Stimulated activated CD8-positive, alpha-beta memory T cell treated with anti-CD3 and anti-CD28 coated beads, Interleukin-7, amount 100 ng/mL, for 24 hours (primary cell): ENCODE measurements at places on chromosomes 6 and 20.

- DNase-seq = no peak
These were observed 22.2 kb upstream of the ATXN1 start for GRCh38 chr6:16783509-16783908.

- no peak for DNase-seq
These were observed 119.4 kb upstream of the GJE1 start for GRCh38 chr6:142013287-142013686.

DNA sequence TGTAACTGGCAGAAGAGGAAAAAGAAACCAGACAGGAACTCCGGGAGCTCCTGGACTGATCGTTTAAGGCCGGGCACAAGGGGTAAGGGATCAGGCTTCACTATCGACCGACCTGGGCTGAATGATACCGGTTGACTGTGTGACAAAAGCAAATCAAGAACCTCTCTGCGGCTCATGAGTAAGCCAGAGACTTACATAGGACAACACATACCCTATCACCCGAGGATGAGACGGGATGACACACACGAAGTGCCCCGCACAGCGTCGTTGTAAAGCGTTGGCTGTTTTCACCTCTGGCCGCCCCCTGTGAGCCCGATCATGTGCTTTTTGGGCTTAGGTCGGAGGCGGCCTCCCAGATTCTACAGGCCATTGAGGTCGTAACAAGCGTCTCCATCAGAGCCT is 695 bp upstream of the TGIF2 start:
- DNase-seq = no peak

GRCh38 chr6:56021943-56022342 is 146.6 kb upstream of the BMP5 start:
- DNase-seq = no peak

DNA sequence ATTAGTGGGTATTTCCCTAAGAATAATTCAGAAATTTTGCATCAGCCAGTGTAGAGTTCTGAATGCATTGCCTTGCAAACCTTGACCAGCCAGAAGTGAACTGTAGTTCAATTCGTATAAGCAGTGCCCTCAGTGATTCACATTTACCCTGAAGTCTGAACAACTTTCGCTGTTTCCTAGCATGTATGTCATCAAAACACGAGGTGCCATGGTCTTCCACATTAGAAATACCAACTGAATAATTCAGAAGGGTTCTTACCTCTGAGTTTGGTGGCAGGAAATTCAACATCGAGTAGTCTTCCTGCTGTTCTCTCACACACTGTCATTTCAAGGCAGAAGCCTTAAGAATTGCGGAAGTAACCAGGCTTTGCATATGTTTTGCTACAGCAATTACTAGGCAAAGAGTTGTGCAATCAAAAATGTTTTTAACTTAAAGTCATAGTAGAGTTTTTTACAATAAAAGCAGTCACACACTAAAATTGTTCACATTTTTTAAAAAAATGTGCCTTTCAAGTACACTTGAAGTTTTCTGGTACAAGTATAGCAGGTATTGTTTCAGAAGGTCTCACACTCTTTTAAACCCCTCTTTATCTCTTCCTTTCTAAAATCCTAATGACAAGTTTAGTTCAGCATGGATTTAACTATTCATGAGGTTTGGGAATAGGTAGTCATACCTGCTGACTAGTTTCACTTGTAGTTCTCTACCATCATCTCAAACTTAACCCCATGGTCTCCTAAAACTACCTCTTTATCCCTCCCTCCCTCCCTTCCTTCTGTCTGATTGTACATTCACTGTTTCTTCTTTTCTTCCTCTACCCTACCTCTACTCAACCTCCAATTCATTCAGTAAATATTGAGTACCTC is 118.3 kb downstream of the STXBP5 start:
- DNase-seq = no peak

DNA sequence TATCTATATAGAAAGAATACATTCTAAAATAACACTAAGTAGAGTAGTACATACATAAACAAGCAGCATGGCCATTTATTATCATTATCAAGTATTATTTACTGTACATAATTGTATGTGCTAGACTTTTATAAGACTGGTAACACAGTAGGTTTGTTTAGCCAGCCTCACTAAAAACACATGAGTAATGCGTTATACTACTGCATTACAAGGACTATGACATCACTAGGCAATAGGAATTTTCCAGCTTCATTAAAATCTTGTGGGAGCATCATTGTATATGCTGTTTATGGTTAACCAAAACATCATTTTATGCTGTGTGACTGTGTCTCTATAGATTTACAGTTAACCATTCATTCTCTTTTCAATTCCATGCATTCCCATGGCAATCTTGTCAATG is 131.7 kb upstream of the HDGFL1 start:
- no peak for DNase-seq

- no peak for DNase-seq
These were observed 777 bp downstream of the SRSF6 start for GRCh38 chr20:43458422-43458924.

- peak; percentile 9 for DNase-seq
These were observed 593 bp downstream of the MMP24 start for GRCh38 chr20:35226884-35227681.

GRCh38 chr20:62632575-62633090 is 9.7 kb upstream of the SLCO4A1 start:
- DNase-seq = no peak

- no peak for DNase-seq
These were observed 213.5 kb upstream of the SULF2 start for GRCh38 chr20:47998736-47999135.

DNA sequence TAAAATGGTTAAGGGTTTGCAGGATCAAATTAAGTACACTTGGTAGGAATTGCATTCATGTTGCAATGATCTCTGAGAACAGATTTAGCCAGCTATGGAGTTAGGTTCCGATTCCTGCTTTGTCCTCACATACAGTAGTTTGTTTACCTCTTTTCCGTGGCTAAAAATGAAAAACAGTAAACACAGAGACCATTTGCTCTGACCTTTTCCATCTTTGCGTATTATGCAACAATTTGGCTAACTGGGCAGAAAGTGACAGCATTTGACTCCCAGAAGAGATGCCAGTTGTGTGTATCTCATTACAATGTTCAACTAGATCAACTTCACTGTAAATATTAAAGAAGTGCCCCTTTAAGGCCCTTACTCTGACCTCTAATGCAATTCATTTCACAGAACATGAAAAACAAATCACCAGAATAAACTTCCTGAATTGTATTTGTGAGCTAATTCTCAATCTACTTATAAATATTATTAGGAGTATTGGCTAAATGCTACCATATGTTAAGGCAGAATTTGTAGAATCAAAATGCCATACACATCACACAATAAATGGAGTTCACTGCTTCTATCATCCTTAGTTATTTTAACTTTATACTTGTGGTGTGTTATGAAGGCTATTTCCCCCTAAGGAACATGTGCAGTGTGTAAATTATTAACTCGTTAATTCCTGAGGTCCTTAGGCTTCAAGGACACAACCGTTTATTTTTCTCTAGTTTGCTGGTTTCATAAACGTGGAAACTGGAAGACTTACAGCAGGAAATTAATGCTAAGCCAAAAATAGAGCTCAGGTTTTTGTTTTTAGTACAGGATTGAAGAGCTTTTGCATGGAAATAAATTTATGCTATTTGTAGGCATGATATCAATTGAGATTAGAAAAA is 380.7 kb upstream of the CITED2 start:
- no peak for DNase-seq

DNA sequence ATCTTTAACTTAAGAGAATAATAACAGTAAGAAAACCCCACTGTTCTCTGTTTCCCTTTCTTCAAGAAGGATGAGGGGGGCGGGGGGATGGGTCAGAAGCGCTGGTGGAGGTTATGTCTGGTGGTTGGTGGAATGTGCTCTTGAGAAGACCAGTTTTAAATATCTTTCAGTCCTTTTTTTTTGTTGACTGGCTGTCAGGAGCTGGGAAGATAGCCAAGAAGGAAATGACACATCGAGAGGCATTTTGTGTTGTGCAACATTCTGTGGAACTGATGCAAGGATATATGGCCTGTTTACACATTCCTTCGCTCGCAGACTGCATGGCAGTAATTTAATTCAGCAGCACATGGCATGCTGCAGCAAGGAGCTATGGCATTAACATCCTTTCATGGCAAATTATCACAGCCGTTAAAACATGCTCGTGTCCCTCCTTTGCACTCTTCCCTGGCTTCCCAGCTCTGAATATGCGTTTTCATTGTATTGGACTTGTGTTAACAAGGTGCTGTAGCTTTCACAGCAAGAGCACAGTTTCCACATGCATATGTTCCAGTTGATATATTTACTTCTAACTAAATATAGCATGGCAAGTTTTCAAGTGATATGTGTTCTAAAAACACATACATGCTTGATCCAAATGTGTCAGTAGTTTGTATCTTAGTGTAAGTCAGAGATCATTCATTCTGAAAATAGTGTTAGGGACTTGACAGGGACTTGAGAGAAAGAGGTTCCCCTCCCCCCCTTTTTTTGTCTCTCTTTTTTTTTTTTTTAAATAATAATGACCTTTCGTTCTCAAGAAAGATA is 68.2 kb upstream of the SUPT3H start:
- DNase-seq = no peak

- no peak for DNase-seq
These were observed 11.6 kb upstream of the CD164 start for GRCh38 chr6:109393886-109394281.

GRCh38 chr6:43878127-43878634 is 108.2 kb downstream of the VEGFA start:
- no peak for DNase-seq

DNA sequence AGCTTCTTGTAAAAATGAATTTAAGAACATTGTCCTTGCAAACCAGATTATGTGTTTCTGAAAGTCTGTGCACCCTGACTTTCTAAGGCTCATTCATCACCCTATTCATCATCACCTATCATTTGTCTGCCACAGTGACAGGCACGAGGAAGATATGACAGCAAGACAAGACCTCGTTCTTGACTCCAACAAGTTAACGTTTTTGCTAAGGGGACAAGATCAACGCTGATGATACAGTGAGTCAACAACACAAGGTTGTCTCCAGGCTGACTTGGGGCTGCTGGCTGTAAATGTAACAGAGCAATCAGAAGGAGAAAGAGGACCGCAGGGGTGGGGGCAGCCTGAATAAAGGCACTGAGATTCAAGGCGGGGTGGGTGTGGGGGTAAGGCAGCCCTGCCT is 94.2 kb downstream of the FOXC1 start:
- DNase-seq = no peak

- no peak for DNase-seq
These were observed 4.8 kb upstream of the NHSL1 start for GRCh38 chr6:138503881-138504680.

- DNase-seq = no peak
These were observed 51.9 kb downstream of the HIVEP2 start for GRCh38 chr6:142893088-142893487.

- DNase-seq = no peak
These were observed 54.0 kb downstream of the C6orf52 start for GRCh38 chr6:10640412-10640811.

DNA sequence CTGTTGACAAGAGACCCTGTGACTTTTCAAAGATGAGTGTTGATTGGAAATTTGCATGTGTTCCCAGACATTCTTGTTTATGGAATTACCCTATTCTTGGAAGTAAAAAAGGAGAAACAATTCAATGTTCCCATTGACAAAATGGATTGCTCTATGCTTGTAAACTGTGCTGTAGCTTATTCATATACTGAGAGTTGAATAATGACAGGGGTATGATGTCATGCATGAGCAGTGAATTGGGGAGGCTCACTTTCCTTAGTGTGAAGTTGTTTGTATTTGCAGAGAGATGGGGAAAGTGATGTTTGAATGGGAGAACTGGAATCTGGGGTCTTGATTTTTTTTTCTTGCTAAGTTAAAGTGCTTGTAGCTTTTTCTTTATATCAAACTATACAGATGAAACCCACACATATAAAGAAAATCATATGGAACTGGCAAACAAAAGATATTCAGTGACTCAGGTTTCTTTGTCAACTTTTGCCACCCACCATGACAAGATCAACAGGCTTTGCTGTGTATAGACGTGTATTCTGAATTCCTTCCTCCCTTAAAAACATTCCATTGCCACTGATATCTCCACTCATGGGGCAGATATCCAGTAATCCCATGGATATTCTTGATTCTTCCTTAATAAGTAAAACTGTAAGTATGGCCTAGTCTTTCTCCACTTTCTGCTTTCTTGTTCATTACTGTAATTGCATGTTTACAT is 97.8 kb upstream of the JAG1 start:
- DNase-seq = no peak

DNA sequence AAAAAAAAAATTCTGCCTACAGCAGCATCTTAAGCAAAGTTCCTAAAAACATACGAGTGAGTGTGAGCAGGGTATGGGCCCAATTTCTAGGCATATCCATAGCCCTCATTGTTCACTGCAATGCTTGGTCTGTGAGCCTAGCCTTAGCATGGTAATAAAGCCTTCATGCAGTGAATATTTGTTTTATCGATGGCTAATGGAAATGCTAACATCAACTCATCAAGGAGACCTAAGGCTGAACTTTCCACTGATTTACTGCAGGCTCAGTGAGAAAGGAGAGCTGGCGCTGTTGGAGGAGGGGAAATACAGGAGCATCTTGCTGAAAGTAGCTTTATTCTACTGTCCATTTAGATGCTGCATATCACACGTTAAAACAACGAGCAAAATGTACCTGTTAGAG is 139.6 kb upstream of the DTNBP1 start:
- no peak for DNase-seq

DNA sequence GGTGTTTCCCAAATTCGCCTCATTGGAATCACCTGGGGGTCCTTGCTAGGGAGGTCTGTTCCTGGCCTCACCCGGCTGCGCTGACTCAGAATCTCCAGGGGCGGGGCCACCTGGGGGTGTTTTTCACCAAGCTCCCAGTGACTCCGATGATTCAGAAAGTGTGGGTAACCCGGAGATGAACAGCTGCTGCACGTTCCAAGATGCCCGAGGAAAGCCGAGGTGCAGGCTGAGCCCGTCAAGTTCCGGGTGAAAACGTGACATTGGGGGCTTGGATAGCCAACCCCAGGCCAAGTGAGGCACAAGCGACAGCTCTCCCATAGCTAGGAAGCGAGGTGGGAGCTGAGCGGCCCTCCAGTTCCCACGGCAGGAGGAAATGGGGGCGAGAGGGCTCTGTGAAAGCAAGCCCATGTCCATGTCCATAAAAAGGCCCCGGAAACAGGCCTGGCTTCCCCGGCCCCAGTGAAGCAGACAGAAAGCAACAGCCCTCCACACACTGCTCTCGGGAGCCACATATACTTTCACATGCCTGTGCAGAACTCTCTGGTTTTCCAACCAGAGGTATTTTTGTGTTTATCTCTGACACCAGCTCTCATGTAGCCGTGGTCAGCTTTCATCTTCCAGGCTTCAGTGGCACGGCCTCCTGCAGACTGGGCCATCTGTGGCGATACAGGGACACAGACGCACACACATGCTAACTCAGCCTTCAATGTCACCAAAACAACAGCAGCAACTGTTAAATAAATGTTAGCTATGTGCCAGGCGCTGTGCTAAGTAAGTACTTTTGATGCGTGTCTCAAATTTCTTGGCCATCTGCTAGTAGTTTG is 90.7 kb upstream of the CCDC28A start:
- DNase-seq = no peak
